Activated T-cell treated with anti-CD3 and anti-CD28 coated beads for 1 hour (primary cell): ENCODE measurements at places on chromosomes 1 and 21.

GRCh38 chr1:20443703-20444586, 42.1 kb downstream of the CAMK2N1 start:
- DNase-seq, result no peak

DNA sequence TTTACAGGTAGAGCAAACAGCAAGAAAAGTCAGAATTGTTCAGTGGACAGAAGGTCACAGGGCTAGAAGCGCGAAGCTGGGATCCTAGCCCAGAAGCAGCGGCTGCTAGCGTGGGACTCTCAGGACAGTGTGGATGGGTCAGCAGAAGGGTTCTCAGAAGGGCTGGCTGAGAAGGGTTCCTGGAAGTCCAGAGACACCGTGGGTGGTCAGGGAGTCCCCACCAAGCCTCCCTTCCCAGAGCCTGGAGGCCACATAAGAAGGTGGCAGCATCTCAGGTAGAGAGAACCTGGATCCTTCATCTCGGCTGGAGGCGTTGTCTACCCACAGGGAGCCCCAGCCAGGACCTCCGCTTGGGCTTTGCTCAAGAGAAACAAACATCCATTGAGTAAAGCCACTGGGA, 696.3 kb downstream of the PTPRU start:
- DNase-seq, result no peak

DNA sequence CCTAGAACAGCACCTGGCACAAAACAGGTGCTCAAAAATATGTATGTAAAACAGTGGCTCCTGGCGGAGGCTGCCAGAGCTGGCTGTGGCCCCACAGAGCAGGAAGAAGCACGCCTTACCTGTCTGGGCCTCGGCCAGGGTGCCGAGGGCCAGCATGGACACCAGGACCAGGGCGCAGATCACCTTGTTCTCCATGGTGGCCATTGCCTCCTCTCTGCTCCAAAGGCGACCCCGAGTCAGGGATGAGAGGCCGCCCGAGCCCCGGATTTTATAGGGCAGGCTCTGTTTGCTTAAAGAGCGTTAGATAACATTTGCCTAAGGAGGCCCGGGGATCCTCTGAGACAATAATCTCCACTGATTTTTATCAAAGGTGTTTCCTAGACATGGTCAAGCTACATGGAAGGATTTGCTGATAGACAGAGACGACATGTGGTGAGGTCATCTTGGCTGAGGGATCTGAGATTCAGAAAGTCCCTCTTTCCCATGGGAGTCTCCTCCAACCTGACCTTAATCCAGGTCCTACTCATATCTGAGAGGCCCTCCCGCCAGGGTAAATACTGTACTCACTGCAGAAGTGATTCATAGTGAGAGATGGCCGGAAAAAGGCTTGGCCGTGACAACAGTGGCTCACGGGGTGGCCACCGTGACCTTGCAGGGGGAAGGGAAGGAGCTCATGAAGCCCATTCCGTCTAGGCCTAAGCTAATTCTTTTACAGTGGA, at the start of gene TFF1:
TSS of gene TFF1 (minus strand) at position 244 of the 719 bp plus-strand sequence. CDS start at position 204, 40 bp downstream.
- no peak for DNase-seq

DNA sequence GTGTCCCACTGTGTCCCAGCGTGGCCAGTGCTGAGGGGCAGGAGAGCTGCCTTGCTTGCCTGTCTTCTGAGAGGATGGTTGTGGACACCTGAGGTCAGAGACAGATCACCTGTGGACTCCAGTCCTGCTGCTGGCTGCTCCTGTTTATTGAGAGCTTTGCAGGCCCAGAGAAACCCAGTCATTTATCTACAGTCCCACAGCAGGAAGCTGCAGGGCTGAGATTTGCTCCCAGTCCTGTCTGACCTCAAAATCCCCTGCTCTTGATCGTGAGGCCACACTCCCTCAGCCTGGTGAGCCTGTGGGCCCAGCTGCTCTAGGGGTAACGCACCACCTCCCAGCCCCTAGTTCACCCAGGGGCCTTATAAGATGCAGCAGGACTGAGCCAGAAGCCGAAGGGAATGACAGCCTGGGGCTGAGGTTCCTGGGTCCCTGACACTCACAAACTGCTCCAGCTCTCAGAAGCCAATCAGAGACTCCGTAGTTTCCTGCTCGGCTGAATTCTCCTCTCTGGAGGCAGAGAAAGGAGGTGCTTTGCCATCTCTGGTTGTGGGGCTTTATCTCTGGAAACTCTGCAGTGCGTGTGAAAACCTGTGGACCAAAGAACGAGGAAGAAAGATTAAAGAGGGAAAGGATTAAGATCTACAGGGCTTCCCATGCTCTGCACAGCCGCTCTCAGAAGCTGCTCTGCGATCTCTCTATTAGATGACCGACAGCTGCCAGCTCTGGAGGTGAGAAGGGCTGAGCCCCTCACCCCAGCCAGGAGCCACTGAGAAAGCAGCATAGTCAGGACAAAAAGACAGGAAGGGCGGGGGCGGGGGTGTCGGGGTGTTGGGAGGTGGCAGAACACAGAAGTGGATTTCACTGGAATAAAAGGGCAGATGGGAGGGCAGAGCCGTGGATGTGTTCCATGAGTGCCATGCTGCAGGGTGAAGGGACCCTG, 39.1 kb downstream of the UBIAD1 start:
- no peak for DNase-seq

- DNase-seq, result no peak
Observed at GRCh38 chr1:203509135-203509534, 15.2 kb downstream of the OPTC start.
